Right cardiac atrium (tissue), 5 donors: ENCODE measurements at places on chromosomes 12 and 14. TPM values are rescaled to one million over a fixed set of nuclear protein-coding genes. Genes with fewer than 3 reads are reported as not detected.

Gene KRT6A
- total RNA-seq: not detected

- DNase-seq: no peak
Observed at GRCh38 chr14:104940526-104941150, 16.0 kb downstream of the PLD4 start.

DNA sequence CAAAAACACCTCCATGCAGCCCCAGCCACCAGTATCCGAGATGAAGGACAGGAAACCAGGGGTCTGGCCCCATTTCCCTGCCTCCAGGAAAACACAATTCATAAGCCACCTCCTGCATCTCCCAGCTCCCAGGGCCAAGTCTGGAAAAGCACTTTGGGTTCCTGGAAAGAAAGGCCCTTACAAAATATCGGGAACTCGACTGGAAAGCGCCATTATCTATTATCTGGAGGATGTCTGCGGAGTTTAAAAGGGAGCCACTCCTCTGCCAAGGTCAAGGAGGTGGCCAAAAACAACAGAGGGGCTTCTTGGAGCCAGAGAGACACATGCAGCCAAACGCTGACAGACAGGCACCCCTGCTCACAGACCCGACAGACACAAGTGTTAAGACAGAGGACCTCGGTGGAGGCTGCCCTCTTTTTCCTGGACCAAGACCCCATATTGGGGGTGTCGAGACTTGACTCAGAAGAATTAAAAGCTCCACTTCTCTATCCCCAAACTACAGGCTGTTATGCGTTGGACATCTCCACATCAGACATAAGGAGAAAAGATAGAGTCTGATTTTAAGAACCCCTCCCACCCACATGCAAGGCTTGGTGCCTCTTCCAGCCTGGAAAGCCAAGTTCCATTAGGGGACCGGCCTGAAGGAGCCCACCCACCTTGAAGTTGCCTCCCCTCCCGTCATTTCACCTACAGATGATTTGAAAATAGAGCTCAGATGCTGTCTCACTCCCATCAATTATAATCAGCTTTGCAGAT is 9.6 kb downstream of the ACTN1 start:
- DNase-seq: peak; percentile 77

Gene RND1
- 0.80 TPM for total RNA-seq

GRCh38 chr14:49677643-49678042 is 10.4 kb downstream of the POLE2 start:
- no peak for DNase-seq

DNA sequence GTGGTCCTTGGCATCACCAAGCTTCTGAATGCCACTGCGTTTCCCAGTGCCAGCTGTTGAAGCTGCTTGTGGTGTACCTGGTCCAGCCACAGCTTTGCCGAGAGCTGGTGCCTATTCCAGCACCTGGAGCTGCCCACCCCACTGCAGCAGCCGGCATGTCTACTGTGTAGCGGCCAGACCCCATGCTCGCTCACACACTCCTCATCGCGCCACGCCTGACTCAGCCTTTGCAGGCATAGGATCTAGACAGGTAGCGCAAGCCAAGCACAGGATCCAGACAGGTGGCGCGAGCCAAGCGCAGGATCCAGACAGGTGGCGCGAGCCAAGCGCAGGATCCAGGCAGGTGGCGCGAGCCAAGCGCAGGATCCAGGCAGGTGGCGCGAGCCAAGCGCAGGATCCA is 11.6 kb upstream of the ZNF605 start:
- no peak for DNase-seq

Gene SPRING1
- total RNA-seq: 16.0 TPM

Gene SCNN1A
- 0.65 TPM for total RNA-seq

GRCh38 chr12:49843876-49844437 is 1.1 kb upstream of the BCDIN3D start:
- DNase-seq: no peak

Gene CLEC4C
- total RNA-seq: not detected

- no peak for DNase-seq
Observed at GRCh38 chr12:45468751-45469615, 253.1 kb downstream of the ANO6 start.

GRCh38 chr12:96994900-96995299 is 87.8 kb downstream of the NEDD1 start:
- no peak for DNase-seq

DNA sequence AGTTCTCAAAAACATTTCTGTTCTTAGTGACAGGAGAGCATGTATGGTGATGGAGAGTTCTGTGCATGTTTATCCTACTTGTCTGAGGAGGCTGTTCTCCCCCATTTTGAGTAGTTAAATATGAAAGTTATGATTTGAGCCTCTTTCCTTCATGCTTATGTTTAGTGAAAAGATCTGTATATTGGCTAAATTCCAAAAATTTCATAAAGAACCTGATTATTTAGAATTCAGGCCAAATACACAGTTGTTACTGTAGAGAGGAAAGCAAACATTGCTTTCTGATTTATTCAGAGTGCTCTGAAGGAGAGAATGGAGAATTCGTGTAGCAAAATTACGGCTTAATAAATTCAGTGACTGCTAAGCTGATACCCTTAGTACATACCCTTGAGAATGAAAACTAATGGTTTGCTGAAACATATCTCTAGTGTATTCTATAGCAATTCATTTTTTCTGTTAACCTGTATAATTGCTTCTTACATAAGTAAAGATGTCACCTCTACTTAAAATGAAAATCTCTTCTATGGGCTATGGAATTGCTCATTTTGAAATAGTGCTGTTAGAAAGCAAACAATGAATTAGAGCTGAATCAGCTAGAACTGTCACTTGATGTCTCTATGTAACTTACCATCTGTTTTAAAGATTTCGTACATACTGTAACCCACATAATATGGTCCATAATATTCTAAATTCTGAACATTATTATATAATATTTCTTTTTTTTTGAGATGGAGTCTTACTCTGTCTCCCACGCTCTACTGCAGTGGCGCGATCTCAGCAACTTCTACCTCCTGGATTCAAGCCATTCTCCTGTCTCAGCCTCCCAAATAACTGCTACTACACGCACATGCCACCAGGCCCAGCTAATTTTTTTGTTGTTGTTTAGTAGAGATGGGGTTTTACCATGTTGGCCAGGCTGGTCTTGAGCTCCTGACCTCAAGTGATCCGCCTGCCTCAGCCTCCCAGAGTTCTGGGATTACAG is 417.0 kb upstream of the RGS6 start:
- DNase-seq: no peak

Gene RPL10L
- not detected for total RNA-seq

Gene SPTB
- total RNA-seq: 82.5 TPM

DNA sequence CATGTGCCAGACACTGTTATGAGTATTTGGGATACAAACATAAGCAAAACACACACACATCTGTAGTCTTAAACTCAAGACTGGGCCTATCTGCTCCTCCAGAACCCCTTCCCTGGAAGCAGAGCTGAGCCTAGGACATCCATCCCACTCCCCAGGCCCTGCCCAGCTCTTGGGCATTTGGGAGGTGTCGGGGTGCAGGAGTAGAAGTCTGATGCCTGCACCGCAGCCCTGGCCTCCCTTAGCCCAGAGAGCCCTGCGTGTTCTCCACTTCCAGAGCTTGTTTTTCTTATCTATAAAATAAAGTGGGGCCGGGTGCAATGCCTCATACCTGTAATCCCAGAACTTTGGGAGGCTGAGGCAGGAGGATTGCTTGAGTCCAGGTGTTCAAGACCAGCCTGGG is 11.7 kb downstream of the HSP90AA1 start:
- DNase-seq: no peak

DNA sequence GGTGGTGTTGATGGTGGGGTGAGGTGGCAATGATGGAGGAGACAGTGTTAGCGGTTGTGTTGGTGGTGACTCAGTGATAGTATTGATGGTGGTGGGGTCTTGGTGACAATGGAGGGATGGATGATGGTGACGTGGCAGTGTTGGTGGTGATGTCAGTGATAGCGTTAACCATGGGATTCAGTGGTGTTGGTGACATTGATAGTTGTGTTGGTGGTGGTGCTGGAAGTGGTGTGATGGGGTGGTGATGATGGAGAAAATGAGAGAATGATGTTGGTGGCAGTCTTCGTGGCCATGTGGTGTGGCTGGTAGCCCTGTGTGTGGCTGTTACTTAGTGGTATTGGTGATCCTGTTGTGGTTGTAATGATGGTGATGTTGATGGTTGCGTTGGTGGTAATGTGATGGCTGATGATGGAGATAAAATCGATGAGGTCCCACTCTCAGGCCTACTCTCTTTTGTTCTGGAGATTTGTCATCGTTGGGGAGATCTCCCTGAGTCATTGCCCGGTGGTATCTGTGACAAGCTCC is 2.6 kb downstream of the DTX1 start:
- no peak for DNase-seq

DNA sequence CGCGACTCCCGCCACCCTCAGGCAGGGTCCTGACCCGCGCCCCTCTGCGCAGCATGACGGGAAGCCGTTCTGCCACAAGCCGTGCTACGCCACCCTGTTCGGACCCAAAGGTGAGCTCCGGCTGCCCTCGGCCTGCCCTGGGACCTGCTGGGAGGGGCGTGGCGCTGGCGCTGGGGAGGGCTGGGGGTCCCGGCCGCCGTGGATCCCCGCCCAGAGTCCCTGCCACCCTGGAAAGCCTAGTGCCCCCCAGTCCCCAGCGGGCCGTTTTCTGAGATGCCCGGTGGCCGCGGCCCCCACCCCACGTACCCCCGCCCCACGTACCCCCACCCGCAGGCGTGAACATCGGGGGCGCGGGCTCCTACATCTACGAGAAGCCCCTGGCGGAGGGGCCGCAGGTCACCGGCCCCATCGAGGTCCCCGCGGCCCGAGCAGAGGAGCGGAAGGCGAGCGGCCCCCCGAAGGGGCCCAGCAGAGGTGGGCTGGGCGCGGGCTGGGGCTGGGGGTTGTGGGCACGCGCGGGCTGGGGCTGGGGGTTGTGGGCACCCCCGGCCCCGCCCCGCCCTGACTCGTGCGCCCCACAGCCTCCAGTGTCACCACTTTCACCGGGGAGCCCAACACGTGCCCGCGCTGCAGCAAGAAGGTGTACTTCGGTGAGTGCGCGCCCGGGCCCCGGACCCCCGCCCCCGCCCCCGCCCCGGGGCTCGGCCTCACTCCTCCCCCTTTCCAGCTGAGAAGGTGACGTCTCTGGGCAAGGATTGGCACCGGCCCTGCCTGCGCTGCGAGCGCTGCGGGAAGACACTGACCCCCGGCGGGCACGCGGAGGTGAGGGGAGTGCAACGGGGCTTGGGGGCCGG is 4.0 kb downstream of the CRIP2 start:
- peak; percentile 67 for DNase-seq

DNA sequence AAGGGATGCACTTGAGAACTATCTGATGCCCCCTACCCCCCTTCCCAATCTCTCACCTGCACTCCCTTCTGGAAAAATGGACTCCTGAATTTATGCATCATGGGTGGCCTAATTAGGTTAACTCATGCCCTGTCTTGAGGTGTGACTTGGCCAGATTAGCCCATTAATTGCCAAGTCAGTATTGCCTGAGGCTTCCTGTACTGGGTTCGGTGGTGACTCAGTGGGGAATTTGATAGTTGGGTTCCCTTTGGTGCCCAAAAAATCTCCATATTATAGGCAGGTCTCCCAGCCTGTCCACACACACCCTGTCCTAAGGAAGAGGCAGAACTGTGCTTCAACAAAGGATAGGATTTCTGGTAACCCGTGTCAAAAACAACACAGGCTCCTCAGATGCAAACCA is 146.1 kb downstream of the CHST11 start:
- no peak for DNase-seq

GRCh38 chr12:78918268-78918667 is 53.7 kb downstream of the SYT1 start:
- no peak for DNase-seq

Gene PTHLH
- total RNA-seq: 64.6 TPM

GRCh38 chr12:122226366-122227125 is 694 bp upstream of the DIABLO start:
- DNase-seq: no peak

Gene GZMH
- 0.56 TPM for total RNA-seq

DNA sequence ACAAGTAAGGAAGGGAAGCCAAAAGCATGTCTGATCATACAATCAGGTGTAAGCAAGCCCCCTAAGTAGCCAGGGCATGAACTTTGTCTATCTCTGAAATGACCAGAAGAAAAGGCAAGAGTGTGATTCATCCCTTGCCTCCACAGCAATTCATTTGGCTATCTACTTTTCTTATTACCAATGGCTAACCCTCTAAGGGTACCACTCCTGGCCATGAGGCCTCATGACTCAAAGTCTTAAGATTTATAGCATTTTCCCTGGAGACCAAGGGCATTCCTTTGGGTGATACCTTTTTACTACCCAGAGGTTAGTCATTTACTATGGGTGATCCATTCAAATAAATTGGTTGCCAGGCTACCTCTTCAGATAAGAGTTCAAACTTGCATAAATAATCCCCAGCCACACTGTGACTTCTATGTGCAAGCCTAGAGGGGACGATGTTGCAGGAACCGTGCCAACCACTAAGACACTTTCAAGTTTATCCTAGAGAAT is 1.5 kb upstream of the LGALS3 start:
- no peak for DNase-seq

GRCh38 chr14:47022721-47023120 is 371.1 kb upstream of the RPL10L start:
- no peak for DNase-seq

Gene ABCC9
- 67.8 TPM for total RNA-seq

GRCh38 chr12:55934773-55935172 is 3.8 kb downstream of the DGKA start:
- DNase-seq: no peak

DNA sequence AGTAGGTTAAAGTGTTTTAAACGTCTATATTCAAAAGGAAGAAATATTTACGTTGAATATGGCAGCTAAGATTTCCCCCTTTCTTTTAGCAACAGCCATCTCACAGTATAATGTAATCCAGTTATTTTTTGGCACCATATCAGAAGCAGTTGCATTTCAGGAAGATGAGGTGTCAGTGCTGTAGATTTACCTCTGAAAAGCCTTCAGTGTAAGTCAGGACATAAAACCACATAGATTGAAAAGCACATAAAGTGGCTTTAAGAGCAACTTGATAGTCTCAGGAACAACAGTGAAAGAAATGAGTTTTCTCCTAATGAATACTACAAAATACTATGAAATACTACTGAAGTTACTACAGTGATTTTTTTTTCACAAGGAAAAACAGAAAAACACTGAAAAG is 6.9 kb downstream of the MLH3 start:
- no peak for DNase-seq

GRCh38 chr12:109261087-109261486 is 48.0 kb downstream of the FOXN4 start:
- DNase-seq: no peak

Gene AKAP6
- total RNA-seq: 138 TPM

Gene TPPP2
- total RNA-seq: 1.7 TPM

- DNase-seq: no peak
Observed at GRCh38 chr14:50399251-50400032, 2.8 kb upstream of the CDKL1 start.

GRCh38 chr14:91901449-91902226 is 34.3 kb upstream of the TC2N start:
- DNase-seq: peak; percentile 78

- DNase-seq: peak; percentile 75
Observed at GRCh38 chr12:2959505-2960389, 550 bp downstream of the TEAD4 start.

- no peak for DNase-seq
Observed at GRCh38 chr14:71248194-71248593, 340.9 kb downstream of the PCNX1 start.

GRCh38 chr14:95993768-95994592 is 45.2 kb upstream of the C14orf132 start:
- DNase-seq: no peak
